GM12891 (cell line): ENCODE measurements at places on chromosomes 11 and 22.

DNA sequence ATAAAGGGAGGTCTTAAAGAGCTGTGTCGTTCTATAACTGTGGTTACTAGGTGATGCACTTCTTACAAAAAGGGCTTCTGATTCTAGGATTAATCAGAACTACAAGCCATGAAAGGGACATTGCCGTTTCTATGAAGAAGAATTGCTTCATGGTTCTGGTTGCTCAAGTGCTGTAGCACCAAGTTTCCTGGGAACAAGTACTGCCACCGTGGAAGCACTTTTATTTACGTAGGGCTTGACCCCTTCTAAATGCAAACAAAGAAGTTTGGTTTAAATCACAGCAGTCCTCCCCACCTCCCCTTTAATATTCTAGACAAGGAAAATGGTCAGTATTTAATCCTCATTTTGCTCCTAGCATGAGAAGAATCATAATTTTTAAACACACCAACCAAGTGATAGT is 9.8 kb downstream of the YAP1 start:
- DNase-seq: no peak

GRCh38 chr22:48257685-48258055 is 1495.2 kb downstream of the TBC1D22A start:
- no peak for DNase-seq

DNA sequence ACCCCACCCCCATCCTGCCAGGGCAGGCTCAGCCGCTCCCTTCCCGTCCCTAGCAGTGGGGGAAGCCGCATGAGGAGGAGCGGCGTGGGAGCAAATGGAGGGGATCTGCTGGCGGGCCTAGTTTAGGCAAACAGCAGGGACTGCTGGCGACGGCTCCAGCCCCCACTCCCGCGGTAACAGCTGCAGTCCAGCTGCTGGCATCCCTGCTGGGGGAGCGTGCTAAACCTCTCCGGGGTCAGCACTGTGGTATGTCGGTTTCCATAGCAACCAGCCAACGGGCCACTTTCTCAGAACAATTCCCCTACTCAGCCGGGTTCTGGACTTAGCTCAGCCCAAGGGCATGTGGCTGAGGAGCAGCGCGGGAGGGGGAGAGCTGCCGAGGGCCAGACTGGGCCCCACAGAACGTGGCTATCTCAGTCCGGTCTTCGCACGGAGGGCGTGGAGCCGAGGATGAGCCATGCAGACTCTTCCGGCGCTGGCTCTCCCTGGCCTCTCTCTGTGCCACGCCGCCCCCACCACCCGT is 98.8 kb downstream of the PKNOX2 start:
- no peak for DNase-seq

- no peak for DNase-seq
Measured at GRCh38 chr11:74670171-74670570, 61.1 kb downstream of the CHRDL2 start.

- no peak for DNase-seq
Measured at GRCh38 chr11:114033066-114033465, 26.4 kb upstream of the ZBTB16 start.

DNA sequence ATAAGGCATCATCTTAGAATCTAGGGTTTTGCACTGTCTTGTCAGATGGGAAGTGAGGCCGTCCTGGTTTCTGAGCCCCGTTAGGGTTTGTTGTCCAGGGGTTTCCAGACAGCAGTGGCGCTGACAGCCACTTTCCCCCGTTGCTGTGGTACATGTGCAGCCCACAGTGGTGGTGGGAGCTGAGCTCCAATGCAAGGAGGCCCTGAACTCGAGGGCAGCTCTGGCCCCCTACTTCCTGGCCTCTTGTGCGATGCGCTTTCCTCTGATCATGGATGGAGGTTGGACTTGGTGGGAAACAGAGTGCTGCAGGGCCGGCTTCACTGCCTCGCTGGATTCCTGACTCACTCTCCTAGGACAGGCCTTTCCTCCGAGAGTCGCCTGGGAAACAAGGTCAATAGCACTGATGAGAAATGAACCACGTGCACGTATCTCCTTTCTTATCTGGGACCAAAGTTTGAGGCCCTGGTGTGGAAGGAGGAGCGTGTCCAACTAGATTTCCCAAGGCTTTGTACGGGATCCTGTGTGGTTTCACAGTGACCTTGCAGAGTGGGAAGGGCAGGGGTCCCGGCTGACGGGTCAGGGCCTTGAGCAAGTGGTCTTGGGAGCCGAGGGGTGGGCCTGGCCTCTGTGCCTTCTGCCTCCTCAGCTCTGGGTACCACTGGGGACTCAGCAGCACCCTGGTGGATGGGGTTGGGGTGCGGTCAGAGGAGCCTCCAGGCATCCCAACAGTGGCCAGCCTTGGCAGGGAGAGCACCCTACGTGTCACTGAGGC is 3.7 kb downstream of the PHRF1 start:
- no peak for DNase-seq

DNA sequence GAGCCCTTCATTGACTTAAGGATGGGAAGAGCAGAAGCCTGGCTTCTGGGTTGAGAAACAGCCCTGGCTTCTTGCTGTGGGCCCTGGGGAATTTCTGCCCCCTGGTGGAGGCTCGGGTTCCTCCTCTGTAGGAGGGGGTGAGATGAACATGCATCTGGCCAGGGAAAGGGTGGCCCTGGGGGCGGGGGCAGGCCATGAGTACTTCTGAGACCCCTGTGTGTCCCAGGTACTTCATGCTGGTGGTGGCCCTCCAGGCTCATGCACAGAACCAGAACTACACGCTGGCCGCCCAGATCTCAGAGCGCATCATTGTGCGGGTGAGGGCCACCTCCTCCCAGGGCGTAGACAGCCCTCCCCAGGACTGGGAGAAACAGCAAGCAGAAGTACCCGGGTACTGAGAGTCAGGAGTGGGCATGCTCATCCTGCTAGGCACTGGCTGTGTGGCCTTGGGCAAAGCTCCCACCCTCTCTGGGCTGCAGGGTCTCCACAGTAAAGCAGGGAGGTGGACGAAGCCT is 15.8 kb downstream of the TMEM258 start:
- DNase-seq: peak; percentile 97

DNA sequence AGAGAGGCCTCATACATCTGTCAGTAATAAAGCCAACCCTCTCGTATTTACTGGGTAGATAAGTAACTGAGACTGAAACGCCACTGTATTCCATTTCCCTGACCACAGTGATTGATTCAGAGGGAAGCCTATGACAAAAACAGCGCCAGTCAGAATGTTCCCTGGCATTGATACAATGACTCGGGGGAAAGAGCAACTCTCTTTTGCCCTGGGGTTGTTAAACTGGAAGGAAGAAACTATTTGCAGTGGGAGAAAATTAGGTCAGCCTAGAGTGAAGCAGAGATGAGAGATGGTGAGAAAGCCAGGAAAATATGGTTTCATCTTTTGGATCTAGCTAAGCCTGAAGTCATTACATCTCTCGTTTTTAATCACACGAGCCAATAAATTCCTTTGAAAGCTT is 48.6 kb upstream of the RBFOX2 start:
- DNase-seq: no peak

DNA sequence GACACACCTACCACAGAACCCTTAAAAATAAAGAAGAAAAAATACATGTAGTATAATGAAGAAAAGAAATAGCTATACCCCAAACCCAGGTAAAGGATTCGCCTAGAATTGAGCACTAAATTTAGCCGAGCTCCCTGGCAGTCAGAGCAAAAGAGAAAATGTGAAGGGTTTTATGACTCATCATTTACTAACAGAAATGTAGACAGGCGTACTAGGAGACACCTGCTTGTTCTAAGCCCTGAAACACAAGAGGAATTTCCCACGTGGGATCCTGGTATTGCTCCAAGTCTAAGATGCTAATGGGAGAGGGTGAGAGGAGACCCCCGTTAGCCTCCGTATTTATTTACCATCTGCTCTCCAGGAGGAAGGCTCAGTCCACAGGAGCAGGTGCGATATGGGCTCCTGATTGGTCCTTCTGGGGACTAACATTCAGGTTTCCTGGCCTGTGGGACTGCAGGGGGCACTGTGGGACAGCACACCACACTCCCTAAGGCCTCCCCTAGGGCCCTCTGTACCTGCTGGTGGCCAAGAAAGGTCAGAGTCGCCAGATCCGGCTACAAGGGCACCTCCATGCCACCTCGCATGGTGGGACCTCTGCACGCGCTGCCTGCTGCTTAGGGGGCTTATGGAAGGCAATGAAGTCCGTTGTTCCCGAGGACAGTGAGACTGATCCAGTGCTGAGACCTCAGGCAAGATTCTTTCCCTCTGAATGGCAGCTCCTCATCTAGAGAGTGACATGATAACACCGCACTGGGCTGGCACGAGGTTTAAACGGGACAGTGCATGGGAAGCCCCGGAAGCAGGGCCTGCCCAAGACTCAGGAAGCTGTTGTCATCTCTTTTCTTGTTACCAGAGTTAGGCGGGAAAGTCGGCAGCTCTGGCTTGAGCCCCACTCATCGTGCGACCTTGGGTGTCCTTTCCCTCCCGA is 25.8 kb downstream of the KCNC1 start:
- peak; percentile 70 for DNase-seq

DNA sequence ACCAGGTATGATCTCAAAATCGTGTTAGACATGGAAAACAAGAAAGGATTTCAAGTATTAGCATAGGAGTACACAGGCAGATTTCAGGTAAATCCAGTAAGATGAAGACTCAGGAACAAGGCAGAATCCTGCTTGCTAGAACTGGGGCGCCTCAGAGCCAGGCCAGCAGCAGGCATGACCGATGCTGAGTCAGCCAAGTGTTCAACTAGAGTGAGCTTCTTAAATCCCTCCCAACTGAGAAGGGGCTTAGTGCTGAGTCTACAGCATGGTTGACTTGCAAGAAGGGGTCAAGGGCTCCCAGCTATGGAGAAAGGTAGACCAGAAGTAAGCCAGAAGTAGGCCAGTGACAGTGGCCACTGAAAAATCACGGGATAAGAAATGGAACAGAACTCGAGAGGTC is 12.4 kb downstream of the GRAP2 start:
- DNase-seq: no peak

GRCh38 chr11:64717268-64717578 is 5.8 kb downstream of the NRXN2 start:
- no peak for DNase-seq

DNA sequence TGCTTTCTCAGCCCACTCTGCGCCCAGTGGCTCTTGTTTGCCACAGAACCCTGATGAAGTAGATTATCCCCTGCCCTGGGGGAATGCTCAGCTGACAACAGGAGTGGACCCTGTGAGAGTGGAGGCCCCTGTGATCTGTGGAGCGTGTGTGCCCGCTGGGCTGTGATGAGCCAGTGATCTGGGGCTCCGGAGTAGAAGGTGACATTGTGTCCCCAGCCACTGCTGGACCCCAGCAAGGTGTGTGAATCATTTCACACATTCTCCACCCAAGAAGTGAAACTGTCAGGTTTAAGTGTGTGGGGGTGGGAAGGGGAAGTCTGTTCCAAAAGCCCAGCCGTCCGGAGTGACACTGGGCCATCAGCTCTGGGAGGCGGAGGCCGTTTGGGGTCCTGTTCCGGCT is 33.1 kb upstream of the GRAMD4 start:
- peak; percentile 83 for DNase-seq

- DNase-seq: no peak
Measured at GRCh38 chr11:15104166-15104565, 10.6 kb upstream of the INSC start.

DNA sequence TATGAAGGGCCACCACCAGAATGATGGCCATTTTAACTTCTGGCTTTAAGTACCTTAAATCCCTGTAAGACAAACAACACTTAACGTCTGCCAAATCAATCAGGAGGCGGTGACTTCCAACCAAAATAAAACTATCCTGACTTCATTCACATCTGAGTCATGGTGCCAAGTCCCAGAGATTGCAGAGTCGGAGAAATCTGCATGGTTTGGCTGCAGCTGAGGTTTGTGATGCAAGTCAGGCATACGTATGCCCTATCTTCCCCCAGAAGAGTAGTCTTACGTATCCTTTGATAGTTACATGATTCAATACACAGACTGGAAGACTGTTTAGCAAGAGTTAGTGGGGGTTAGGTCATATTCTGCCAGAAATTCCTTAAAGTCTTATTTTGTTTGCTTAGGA is 1.7 kb upstream of the GAB2 start:
- no peak for DNase-seq

DNA sequence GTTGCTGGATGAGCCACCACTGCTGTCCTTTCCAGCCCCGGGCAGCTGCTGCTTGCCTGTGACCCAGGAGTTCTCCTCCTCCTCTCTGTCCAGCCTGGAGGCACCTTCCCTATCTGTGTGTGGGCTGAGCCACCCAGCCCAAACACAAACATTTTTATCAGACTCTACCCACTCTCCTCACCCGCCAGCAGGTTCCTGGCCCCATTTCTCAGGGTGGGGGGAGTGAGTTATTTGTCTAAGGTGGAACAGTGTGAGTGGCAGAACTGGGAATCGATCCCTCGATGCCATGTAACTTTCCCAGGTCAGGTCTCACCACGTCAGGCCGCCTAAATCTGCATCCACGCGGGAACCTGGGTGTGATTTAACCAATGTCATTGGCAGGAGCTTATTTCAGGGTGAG is 20.8 kb upstream of the SMIM38 start:
- DNase-seq: no peak

- no peak for DNase-seq
Measured at GRCh38 chr11:111230122-111230465, 15.4 kb upstream of the POU2AF2 start.
